ENCODE measurements at places on chromosomes 1 and 21.

- DNase-seq, result no peak
Measured at GRCh38 chr1:8027748-8028570, 1.9 kb upstream of the ERRFI1 start.

- DNase-seq, result no peak
Measured at GRCh38 chr1:31798086-31798432, 17.8 kb downstream of the SPOCD1 start.

- no peak for DNase-seq
Measured at GRCh38 chr21:15566703-15567102, 163.1 kb upstream of the USP25 start.

GRCh38 chr1:13808729-13809131 lies 108.7 kb downstream of the PRDM2 start:
- no peak for DNase-seq

GRCh38 chr1:243727503-243728203 lies 122.4 kb downstream of the AKT3 start:
- no peak for DNase-seq

GRCh38 chr1:55156093-55156492 lies 59.1 kb downstream of the USP24 start:
- no peak for DNase-seq

- DNase-seq, result no peak
Measured at GRCh38 chr1:18429654-18430053, 51.1 kb upstream of the KLHDC7A start.

DNA sequence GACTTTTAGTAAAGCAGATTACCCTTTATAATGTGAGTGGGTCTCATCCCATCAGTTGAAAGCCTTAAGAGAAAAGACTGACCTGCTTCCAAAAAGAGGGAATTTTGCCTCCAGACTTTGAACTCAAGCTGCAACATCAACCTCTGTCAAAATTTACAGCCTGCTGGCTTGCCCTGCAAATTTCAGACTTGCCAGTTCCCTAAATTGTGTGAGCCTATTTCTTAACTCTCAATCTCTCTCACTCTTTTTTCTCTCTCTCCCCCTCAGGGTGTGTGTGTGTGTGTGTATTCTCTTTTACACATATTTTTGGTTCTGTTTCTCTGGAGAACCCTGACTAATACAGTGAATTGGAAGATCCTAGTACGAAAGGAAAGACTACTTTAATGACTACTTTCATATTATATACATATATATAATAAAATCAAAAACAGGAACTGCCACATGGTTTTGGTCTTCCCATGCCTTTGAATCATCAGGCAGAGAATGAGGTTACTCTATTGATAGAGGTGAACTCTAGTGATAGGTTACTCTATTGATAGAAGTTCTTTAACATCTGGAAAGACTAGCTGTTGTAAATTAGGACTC lies 6.4 kb downstream of the OR2C3 start:
- no peak for DNase-seq

DNA sequence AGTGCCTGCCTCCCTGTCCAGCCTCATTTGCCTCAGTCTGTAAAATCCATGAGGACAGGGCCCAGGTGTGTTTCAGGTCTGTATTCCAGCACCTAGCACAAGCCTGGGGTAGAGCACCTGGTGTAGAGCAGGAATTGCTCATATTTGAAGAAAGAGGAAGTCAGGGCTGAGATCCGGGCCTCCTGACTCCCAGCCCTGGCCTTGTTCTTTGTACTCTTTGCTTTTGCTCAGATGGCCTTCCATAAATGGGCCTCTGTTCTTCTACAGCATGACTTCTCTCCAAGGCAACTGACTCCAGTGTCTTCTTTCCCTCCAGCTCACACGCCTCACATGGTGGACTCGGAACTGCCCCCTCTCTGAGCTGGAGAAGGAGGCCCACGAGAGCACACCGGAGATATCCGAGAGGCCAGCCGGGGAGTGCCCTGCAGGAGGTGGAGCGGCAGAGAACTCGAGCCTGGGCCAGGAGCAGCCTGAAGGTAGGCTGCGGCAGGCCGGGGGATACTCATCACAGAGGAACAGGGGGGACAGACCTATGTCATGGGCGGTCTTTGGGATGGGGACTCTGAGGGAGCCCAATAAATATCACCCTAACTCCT lies 19.7 kb downstream of the SLC5A9 start:
- no peak for DNase-seq

DNA sequence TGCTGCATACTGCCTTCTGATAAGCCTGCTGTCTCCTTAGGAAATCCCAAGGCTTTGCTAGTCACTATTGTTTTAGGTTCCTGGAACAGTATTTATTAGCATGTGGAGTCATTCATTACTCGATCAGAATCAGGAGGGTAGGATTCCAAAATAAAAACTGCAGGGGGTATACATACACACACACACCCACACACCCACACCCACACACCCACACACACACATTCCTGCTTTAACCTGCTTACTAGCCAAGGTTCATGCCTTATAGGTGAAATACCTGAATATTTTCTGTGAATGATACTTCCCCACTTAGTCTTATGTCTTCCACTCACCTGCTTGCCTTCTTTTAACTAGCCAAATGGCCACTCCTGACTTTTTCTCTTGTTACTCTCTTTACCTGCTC lies 325.1 kb downstream of the ADGRL2 start:
- no peak for DNase-seq

GRCh38 chr1:61572046-61572445 lies 152.9 kb downstream of the TM2D1 start:
- DNase-seq, result no peak

DNA sequence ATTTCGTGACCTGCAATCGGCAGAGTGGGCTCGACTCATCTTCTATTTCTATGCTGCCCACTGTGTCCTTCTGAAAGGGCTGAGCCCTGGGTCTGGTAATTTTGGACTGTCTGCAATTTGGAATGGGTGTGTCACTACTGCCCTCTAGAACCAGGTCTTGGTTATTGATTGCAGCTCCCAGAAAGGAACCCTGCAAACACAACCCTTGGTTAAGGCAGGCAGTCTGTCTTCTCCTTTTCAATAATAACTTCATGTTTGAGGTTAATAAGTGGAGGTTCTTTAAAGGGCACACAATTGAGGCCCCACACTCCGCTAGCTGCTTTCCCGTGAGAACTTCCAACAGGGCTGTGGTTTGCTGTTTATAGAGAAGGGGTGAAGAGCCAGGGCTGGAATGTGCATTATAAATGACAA lies 79.9 kb upstream of the LYST start:
- DNase-seq, result no peak

All from activated CD8-positive, alpha-beta memory T cell treated with anti-CD3 and anti-CD28 coated beads, Interleukin-2, amount 50 U/mL, for 4 hours (primary cell).